ENCODE measurements at places on chromosomes 1 and 21.

- DNase-seq: peak; percentile 86
Measured at GRCh38 chr1:203643213-203644045, 16.8 kb downstream of the ATP2B4 start.

GRCh38 chr1:21630571-21631343, 38.4 kb downstream of the RAP1GAP start:
- DNase-seq: no peak

DNA sequence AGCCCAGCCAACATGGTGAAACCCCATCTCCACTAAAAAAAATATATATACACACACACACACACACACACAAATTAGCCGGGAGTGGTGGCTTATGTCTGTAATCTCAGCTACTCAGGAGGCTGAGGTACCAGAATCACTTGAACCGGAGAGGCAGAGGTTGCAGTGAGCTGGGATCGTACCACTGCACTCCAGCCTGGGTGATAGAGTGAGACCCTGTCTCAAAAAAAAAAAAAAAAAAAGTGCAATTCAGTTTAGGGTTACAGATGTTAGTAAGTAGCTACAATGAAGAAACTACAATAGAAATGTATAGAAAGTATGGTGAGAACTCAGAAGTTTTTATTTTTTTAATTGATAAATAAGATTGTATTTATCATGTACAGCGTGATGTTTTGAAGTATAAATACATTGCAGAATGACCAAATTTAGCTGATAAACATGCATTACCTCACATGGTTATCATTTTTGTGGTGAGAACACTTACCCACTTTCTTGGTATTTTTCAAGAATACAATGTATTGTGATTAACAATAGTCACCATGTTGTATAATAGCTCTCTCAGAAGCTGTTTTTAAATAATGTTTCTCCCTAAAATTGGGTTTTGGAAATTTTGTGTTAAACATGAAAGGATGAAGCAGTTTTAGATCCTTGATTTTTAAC, 17.9 kb downstream of the KDM1A start:
- DNase-seq: no peak

DNA sequence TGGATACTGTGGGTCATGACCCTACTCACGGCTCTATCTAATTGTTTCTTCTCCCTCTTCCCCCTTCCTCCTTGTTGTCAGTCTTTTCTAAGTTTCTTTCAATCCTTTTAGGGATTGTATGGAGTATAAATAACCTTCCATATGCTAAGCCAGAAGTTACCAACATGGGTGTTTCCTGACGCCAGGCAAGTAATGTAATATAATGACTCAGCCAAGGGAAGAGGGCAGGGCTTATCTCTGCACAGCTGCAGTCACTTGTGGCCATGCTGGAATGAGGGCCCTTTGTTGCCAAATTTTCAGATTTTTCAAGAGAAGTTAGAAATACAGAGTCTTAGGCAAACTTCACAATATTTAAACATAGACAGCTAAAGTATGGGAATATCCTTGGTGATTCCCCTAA, 194.6 kb downstream of the ST6GALNAC3 start:
- no peak for DNase-seq

DNA sequence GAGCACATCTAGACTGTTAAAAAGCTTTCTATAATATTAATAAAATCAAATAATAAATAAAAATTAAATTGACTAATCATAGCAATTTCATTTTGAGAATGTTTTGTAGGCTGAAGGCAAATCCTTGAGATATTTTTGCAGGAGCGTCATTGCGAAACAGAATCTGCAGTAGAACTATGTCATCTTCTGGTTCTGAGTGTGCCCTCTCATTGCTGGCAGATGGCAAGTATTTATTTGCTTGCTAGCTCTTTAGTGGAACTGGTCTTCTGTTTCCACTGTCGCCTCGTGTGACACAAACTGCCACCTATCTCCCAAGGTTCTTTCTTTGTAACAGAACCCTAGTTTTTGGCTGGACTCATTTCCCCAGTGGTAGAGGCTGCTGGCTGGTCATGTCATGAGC, 19.0 kb upstream of the IRF2BP2 start:
- no peak for DNase-seq

DNA sequence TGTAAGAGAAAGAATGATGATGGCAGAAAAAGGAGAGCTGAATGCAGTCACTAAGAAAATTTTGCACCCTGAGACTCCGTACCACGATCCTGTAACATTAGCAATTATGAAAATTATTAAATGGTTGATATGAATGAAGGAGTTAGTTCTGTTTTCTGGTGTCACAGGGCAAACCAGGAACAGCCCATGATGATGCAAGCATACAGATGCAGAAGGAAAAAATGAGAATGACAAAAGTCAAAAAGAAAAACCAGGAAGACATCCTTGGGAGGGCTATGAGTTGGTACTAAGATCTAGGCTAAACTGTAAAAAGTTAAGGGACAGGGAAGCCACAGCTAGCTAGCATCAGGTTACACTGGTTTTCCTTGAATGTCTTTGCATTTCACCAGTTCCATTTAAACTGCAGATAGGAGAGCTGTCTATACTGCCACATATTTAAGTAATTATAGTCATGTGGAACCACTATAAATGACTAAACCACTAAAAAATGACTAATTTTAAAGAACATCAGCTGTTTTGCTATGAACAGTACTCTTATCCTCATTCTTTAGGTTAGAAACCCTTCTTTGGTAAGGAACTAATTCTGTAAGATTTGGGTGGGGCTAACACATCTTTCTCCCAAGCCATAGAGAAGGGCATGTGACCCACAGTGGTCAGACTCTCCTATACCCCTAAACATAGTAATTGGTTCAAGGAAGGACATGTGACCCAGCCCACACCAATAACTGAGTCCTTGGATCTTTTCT, 11.4 kb downstream of the DOCK7 start:
- DNase-seq: no peak

- DNase-seq: no peak
Measured at GRCh38 chr1:235343726-235344125, 15.4 kb downstream of the GGPS1 start.

GRCh38 chr1:36512842-36513241, 30.1 kb upstream of the CSF3R start:
- DNase-seq: peak; percentile 64

DNA sequence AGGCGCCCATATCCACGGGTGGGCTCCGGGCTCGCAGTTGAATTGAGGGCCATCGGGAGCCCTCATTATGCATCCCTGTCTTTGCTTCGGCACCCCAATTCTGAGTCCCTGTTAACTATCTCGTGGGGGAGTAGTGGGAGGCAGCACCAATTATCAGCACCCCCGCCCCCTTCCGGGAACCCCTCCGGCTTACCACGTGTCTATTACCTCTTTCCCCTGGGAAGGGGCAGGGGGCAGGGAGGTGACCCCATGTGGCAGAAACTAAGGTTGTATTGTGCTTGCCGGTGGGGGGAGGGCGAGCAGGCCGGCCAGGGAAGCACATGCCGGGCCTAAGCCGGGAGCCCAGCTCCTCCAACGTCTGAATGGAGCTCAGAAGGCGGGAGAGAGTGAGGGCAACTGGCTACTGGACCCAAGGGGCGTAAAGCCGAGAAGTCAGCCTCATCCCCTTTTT, 1.0 kb downstream of the LIN28A start:
- DNase-seq: no peak

DNA sequence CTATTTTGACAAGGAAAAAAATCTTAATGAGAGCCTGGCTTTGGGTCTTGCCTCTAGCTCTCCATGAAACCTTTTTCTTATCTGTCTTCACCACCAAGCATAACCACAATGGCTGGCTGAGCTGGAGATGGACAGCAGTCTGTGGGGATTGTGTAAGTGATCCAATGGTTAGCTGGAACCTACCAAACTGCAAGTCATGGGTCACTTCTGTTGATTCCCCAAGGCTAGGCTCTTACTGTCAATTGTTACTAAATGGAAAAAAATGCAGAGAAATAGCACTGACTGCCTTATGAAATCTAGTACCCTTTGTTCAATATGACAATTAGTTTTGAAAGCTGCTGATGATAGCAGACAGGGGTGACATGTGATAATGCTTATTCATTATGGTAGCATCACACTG, 359.0 kb downstream of the ST6GALNAC3 start:
- no peak for DNase-seq

- no peak for DNase-seq
Measured at GRCh38 chr21:42460391-42461184, 35.4 kb downstream of the RSPH1 start.

GRCh38 chr21:40681164-40681859, 165.6 kb downstream of the DSCAM start:
- no peak for DNase-seq

DNA sequence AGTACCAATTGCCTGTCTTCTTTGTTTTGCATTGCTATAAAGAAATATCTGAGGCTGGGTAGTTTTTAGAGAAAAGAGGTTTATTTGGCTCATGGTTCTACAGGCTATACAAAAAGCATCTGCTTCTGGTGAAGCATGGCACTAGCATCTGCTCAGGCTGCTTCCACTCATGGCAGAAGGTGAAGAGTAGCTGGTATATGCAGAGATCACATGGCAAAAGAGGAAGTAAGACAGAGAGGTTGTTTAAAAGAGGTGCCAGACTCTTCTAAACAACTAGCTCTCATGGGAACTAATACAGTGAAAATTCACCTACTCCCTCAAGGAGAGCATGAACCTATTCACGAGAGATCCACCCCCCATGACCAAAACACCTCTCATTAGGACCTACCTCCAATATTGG, 56.7 kb upstream of the GUCA2B start:
- no peak for DNase-seq

DNA sequence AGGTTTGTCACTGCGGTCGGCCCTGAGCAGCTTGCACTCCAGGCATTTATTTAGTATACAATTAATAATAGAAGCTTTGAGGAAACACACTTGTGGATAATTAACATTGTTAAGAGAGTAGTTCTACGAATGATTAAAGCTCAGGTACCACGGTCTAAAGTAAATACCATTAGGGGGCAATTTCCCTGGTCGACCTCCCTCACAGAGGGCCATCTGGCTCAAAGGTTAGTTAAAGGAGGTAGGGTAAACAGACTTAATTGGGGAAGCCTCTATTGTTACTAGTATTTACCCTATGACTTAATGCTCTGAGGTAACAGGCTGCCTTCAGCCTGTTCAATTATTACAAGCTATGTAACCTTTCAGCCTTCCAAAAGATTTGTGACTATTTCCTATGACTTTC, 122.3 kb upstream of the SLC44A3 start:
- DNase-seq: no peak

All from mammary epithelial cell (primary cell).